ENCODE measurements at places on chromosomes 3 and 15.

- no peaks in the 10 kb centered on the region for H3K4me1 ChIP-seq
- H3K4me3 ChIP-seq = no peak overlapping the region
- H3K27me3 ChIP-seq = peaks cover 31% of the 10 kb centered on the region
- H3K36me3 ChIP-seq = no peaks in the 10 kb centered on the region
These were observed 194.3 kb upstream of the CTDSPL start for GRCh38 chr3:37667335-37667734.

GRCh38 chr15:45555934-45556608, 31.1 kb upstream of the BLOC1S6 start:
- DNase-seq = no peak
- H3K36me3 ChIP-seq = no peaks in the 10 kb centered on the region

- H3K27me3 ChIP-seq = no peaks in the 10 kb centered on the region
- DNase-seq = no peak
- no peak overlapping the region for H3K27ac ChIP-seq
- H3K36me3 ChIP-seq = no peaks in the 10 kb centered on the region
- peaks cover 5% of the 10 kb centered on the region for H3K4me1 ChIP-seq
- H3K4me3 ChIP-seq = peak overlapping the region; percentile 23
These were observed 61.1 kb downstream of the DIPK2A start for GRCh38 chr3:144032531-144033239.

- H3K27me3 ChIP-seq = no peaks in the 10 kb centered on the region
- DNase-seq = peak; percentile 66
- H3K4me3 ChIP-seq = peak within 1 kb of the TSS; percentile 99
- peaks cover 8% of the 10 kb centered on the region for H3K36me3 ChIP-seq
- H3K27ac ChIP-seq = peak within 1 kb of the TSS; percentile 99
These were observed at the start of the genes BBS4 and HIGD2B for GRCh38 chr15:72685925-72686794. Gene BBS4, plus strand, starts transcription at chr15:72686207. Its CDS starts 21 bp downstream, at chr15:72686228. Gene HIGD2B, minus strand, starts transcription at chr15:72686182. Its CDS starts 9,808 bp downstream, at chr15:72676374.

- H3K27ac ChIP-seq = no peak overlapping the region
- no peaks in the 10 kb centered on the region for H3K27me3 ChIP-seq
- H3K4me1 ChIP-seq = no peaks in the 10 kb centered on the region
These were observed 688.3 kb upstream of the LMCD1 start for GRCh38 chr3:7813365-7813764.

DNA sequence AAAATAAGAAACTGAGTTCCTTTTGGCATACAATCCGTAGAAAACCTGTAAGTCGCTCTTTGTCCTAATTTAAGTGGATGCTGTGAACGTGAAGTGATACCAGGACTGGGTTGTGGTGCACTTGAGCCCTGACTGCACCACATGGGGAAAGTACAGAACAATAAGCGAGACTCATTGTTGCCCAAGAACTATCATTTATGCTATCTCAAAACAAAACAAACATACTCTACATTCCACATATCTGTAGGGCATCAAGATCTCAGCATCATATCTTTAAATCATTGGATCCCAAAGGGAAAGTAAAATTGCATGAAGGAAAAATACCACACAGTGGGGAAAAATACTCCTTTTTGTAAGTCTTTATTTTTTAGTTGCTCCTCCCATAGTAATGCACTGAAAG, 580.3 kb downstream of the MECOM start:
- no peak overlapping the region for H3K4me3 ChIP-seq
- H3K27me3 ChIP-seq = no peaks in the 10 kb centered on the region
- no peak for DNase-seq

DNA sequence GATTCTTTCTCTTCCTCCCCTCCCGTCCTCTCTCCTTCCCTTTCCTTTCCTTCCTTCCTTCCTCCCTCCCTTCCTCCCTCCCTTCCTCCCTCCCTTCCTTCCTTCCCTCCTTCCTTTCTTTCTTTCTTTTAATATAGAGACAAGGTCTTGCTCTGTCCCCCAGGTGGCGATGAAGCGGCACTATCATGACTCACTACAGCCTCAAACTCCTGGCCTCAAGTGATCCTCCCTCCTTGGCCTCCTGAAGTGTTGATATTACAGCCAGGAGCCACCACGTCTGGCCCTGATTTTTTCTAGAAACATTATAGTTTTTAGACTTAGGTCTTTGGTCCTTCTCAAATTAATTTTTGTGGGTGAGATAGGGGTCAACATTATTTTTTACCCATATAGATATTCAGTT, 15.5 kb downstream of the GRM2 start:
- no peak overlapping the region for H3K4me3 ChIP-seq
- peak overlapping the region; percentile 78 for H3K27ac ChIP-seq
- no peak for DNase-seq
- H3K36me3 ChIP-seq = no peaks in the 10 kb centered on the region
- peaks cover 24% of the 10 kb centered on the region for H3K4me1 ChIP-seq

GRCh38 chr3:152539191-152539764, 270.5 kb downstream of the MBNL1 start:
- no peaks in the 10 kb centered on the region for H3K4me1 ChIP-seq
- H3K27me3 ChIP-seq = peaks cover 91% of the 10 kb centered on the region
- no peak overlapping the region for H3K4me3 ChIP-seq
- H3K27ac ChIP-seq = no peak overlapping the region
